ENCODE measurements at places on chromosomes 3 and 15.

DNA sequence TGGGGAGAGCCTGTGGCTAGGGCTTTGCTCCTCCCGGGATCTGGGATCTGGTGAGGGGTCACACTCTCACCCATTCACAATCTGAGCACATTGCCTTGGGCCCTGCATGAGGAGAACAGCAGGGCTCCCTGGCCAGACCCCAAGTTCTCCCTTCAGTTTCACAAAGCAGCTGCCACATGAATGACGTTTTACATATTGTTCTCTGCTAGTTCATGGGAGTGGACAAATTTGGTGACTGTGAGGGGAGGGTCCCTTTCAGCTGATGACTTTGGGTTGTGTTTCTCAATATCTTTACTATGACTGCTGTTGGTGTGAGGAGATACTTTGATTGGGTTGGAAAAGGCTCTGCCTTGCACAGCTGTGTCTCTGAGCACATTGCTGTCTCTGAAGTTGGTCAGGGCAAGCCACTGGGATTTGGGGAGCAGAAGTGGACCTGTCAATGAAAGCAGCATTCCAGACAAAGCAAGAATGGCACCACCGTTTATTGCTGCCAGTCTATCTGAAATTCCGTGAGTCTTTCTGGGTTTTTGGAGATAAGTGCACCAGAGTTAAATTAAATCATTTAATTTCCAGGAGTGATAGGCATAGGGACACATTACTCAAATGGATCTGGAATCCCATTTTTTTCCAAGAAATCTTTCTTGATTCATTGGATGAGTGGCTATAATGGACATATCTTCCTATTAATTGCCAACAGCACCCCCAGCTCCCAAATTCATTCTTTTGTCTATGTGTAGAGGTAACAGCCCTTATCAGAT is 10.3 kb downstream of the TIMP4 start:
- DNase-seq: no peak

DNA sequence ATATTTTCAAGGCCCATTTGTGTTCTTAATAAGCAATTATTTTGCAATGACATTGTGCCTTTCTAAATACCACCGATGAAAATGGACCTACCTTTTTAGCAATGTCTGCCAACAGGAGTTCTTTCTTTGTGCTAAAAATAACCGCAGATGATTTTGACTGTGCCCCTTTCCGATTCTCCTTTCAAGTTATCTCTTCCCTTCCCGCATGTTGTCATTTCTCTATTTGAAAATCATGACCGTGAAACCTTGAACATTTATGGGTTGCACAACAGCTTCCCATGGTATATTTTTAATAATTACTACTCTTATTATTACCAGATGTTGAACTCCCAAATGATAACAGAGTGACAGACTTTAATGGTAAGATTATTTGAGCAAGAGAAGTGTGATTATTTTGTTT is 10.3 kb upstream of the ETFA start:
- DNase-seq: no peak

GRCh38 chr3:168094877-168095610 is 680 bp downstream of the GOLIM4 start:
- peak; percentile 80 for DNase-seq

GRCh38 chr3:116083683-116084082 is 361.6 kb downstream of the LSAMP start:
- DNase-seq: no peak

DNA sequence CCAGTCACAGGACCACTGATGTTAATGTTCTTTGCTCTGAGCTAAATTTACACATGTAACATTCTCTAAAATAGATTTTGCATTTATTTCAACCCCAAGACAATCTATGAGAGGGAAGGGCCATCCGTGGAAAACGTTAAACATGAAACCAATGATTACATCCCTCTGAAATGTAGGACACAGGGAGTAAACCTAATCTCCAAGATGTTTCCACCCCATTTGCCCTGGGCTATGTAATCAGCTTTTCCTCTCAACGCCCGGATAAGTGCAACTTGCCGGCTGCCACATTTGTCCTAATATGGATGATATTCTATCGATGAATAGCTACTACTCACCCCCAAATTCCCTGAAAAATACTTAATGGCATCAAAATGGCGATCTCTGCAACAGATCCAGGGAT is 6.4 kb upstream of the FMN1 start:
- no peak for DNase-seq

DNA sequence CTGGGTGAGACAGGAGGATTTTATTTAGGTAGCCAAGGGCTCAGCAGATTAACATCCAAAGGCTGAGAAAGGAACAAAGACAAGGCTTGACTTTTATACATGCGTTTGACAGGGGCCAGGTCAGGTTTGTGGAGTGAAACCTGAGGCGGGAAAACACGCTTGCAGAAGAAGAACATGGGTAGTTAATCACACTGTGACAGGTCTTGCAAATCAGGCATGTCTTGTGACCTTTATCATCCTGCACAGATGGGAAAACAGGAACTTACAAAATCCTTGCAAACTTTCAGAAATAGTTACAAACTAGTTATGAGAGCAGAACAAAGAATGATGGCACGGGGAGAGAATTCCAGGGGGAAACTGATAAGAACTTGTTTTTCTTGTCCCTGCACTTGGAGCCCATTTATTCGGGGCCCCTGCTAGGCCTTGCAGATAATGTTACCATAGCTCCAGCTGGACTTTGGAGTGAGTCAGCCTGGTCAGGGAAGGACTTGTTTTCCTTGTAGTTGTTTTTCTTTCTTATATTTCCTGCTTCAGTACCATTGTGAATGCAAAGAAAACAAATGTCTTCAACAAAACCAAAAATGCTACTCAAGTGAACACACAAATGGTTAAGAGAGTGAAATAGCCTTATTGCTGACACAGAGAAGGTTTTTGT is 965.9 kb upstream of the ROBO1 start:
- DNase-seq: no peak

- peak; percentile 69 for DNase-seq
These were observed 101.4 kb downstream of the FNDC3B start for GRCh38 chr3:172140499-172141391.

GRCh38 chr3:179297971-179298725 is 24.7 kb upstream of the ZNF639 start:
- DNase-seq: no peak

DNA sequence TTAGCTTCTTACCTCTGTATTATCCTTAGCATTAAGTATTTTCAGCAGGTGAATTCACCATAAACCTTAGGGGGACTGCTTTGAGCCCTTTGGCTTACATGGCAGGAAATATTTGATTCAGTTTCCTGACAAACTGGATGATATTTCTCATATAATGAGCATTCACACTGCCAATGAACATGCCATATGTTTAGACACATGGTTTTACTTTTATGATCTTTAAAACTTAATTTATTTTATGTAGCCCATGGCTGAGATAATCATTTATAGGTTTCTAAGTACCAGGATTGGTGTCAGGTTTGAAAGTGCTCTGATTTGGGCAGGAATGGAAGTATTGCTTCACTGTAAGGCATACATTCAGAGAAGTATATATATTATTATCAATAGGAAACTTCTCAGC is 319.1 kb downstream of the ZPLD1 start:
- no peak for DNase-seq

- peak; percentile 68 for DNase-seq
These were observed 147.4 kb downstream of the TJP1 start for GRCh38 chr15:29674661-29675533.

DNA sequence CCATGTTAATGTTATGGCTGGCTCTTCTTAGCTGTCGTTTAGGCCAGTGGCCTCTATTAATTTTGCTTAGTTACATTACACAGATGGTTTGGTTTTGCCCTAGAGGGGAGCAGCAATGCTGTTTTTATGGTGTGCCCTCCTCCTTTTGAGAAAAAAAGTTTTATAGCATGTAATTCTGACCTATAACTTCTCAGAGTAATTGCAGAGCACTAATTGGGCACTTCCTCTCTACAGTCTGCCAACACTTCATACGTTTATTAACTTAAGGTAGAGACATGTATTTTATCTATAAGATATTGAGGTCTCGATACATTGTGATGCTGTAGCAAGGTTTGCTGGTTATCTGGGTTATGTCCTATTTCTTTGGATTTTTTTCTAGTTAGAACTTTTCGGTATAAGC is 12.2 kb downstream of the SLC25A26 start:
- no peak for DNase-seq

DNA sequence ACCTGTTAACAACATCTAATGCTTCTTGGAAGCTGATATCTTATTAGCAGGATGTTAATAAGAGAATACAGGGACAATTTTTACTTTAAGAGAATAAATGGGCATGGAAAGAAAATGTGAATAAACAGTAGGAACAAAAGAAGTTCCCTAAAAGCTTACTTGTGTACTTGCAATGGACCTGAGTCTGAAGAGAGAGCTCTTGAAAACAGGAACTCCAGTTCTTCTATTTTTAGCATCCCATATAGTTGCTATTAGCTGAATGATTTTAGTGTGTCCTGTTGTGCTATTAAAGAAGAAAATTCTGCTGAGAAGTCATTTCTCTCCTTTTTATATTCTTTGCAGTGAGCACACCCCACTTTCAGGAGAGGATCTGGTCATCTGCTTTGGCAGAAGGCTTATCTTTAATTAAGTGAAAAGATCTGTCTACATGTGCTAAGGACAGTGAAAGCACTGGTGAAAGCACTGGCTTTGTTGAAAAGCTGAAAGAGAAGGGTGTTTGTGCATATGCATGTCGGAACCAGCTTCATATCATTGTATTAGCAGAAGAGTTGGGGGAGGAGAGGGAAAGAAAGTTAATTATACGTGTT is 1.4 kb upstream of the ST3GAL6 start:
- DNase-seq: no peak

DNA sequence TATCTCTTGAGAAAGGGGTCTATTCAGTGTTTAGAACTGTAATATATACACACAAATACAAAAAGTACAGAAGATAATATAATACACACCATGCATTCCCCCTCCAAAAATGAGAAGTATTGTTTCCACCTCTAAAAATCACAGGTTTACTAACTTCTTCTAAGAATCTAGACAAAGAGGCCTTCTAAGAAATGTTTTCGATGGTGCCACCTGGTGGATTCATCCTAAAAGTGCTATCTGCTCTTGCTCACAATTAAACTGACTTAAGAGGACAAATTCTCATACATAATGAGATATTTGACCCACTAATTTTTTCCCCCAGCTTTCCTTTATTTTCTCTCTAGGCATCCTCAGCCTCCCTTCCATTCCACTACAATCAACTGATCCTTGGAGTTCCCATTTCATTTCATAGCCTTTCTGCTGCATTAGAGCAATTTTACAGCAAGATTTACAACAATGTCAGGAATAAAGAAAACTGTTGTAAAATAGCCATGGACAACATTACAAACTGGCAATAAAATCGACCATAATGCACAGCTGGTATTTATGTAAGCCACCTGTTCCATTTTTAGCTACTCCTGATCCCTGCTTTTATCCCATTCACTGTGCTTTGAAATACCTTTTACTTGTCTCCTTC is 124.6 kb downstream of the ARRDC4 start:
- no peak for DNase-seq

DNA sequence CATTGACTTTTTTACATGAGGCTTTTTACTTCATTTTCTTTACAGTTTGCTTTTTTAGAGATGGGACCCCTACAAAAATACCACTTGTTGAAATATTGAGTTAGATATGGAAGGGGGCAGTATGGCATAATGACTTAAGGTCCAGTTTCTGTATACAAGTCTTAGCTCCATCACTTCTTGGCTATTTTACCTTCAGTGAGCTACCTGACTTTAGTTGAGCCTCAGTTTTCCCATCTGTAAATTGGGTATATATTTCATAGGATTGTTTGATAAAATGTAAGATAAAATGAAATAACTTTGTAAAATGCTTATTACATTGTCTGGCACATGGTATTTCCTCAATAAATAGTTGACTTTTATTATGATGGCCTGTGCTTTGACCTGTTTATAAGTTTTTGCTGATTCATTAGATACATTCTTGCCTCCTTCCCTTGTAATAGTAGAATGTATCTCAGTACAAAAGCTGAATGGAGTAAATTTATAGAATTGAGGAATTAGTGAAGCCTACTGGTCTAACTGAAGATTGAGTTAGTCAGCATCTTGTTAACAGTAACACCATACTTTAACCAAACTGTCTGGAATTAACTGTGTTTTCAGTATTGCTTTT is 27.6 kb downstream of the TBC1D23 start:
- no peak for DNase-seq

GRCh38 chr15:67836477-67836876 is 3.4 kb downstream of the RNU6-1 start:
- no peak for DNase-seq

DNA sequence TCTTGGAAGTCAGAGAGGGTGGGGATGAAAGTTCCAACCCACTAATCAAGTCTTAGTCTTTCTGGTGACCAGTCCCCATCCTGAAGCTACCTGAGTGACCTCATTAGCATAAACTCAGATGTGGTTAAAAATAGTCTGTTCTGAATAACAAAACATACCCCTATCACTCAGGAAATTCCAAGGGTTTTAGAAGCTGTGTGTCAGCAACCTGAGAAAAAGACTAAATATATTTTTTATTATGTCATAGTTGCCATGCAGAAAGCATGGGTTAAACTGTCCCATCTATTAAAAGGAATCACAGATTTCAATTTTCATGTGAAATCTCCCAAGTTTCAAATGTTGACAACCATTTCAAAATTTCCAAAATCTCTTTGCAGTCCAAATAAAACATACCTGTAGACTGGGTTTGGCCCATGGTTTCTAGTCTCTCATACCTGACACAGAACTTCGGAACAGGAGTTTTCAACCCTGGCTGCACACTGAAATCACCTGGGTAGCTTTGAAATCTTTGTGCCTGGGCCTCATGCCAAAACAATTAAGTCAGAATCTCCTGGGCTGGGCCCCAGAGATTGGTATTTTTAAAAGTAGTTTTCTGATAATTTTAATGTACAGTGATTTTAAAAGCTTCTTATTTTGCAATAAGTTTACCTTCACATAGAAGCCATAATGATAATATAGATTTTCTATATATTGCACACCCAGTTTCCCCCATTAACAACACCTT is 476.3 kb downstream of the RBMS3 start:
- DNase-seq: no peak

DNA sequence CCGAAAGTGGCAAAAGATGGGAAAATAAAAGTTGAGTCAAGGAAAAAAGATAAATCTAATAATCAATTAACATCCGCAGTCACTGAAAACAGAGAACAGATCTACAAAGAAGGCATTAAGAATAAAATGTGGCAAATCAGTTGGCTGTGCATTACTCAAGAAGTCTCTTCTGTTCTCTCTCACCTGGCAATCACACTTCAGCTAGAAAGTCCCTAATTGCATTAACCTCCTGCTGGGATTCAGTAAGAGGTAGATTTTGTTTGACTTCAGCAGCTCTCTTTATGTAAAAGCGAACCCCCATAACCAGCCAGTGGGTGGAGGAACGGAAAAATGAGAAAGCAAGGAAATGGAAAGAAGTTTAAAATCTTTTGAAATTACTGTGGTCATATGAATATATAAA is 94.7 kb upstream of the PLXND1 start:
- no peak for DNase-seq
